ENCODE measurements at places on chromosomes 16 and 17. TPM values are rescaled to one million over a fixed set of nuclear protein-coding genes. Genes with fewer than 3 reads are reported as not detected.

SGCA gene
- 5.5 TPM for polyA plus RNA-seq

SDR42E1 gene
- 0.55 TPM for polyA plus RNA-seq

DNA sequence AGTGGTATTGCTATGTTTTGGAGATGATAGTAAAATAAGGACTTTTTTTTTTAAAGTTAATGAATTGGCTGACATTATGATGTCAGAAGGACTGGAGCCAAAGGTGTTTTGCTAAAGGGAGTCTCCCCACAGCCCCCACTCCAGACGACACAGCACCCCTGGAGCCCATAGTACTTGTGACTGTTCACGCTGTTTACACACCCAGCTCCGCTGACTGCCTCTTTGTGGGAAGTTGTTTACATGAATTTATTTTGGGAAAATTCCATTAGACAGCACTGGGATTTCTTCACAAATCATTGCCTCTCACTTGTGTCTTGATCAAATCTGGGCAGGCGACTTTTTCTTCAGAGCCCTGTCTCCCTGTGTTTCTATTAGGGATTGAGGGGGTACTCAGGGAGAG is 108.6 kb downstream of the C17orf67 start:
- no peaks in the 10 kb centered on the region for H3K36me3 ChIP-seq
- H3K27me3 ChIP-seq: no peaks in the 10 kb centered on the region
- no peak overlapping the region for H3K4me3 ChIP-seq
- DNase-seq: no peak

DNA sequence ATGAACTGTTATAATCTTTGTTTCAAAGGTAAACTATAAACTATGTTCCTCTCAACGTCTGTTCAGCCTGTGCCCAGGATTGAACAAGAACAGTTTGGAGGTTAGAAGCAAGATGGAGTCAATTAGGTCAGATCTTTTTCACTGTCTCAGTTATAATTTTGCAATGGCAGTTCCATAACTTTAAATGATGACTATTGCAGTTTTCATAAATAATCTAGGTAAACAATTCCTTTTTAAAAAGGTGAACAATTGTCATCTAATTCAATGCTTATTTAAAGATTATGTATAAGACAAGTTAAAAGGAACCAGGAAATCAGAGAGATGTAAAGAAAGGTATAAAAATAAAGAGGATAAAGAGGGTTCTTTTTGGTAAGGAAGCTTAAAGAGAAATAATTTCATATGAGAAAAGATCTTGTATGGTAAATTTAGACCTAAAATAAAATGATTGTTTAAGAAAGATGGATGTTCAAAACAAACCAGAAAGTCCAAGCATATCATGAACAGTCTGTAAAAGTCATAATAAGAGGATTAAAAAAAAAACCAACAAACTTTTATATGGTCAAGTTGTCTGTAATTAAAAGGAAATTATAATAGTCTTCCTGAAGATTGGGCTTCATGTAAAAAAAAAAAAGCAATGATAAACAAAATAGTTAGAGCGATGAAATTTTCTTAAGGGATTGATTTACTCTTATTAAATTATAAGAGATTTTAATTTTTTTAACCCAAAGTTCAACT is 6.1 kb downstream of the KRTAP4-9 start:
- no peak for DNase-seq
- no peaks in the 10 kb centered on the region for H3K4me1 ChIP-seq
- no peak overlapping the region for H3K4me3 ChIP-seq
- H3K36me3 ChIP-seq: no peaks in the 10 kb centered on the region

GRCh38 chr16:74186561-74186971 is 110.0 kb upstream of the PSMD7 start:
- no peak overlapping the region for H3K4me3 ChIP-seq
- no peaks in the 10 kb centered on the region for H3K4me1 ChIP-seq
- H3K27ac ChIP-seq: no peak overlapping the region
- DNase-seq: no peak
- H3K27me3 ChIP-seq: no peaks in the 10 kb centered on the region

DNA sequence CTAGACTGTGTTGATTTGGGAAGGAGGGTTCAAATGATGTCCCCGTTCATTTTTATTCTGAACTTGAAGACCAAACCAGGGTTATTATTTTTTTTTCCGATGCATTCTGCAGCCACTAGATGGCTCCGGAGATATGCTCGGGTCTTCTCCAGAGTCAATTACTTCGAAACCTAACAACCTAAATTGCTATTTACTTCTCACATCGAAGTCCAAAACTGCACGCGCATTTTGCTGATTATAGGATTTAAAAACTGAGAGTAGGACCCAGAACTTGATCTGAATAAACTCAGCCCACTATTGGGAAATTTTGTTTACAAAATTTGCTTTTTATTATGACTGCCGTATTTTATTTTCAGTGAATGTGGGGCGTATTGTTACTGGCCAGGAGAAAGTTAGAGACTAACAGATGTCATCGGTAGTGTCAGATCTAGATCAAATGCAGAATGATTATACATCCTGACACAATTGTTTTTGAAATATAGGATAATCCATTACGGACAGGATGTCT is 263.8 kb downstream of the HS3ST3A1 start:
- DNase-seq: peak; percentile 32
- no peaks in the 10 kb centered on the region for H3K27me3 ChIP-seq
- peak overlapping the region; percentile 49 for H3K4me3 ChIP-seq
- no peak overlapping the region for H3K27ac ChIP-seq

- H3K27me3 ChIP-seq: no peaks in the 10 kb centered on the region
- H3K4me3 ChIP-seq: no peak overlapping the region
- no peak for DNase-seq
- H3K36me3 ChIP-seq: no peaks in the 10 kb centered on the region
- H3K27ac ChIP-seq: no peak overlapping the region
Measured at GRCh38 chr17:35011671-35012216, 31.4 kb downstream of the LIG3 start.

DNA sequence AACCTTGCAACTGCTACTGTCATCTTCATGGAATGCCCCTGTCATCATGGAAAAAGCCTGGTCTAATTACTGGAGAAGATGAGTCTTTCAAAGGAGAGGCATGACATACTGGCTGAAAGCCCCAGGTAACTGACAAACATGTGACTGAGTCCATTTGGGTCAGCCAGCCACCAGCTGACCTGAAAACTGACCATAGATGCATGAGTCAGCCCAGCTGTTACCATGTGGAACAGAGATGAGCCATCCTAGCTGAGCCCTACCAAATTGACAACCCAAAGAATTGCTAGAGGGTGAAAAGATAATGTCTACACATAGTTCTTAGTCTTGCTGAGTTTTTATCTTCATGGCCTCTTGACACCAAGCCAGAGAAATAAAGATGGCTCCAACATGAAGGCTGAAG is 311.8 kb downstream of the UTP18 start:
- H3K27me3 ChIP-seq: no peaks in the 10 kb centered on the region
- H3K4me1 ChIP-seq: no peaks in the 10 kb centered on the region
- H3K36me3 ChIP-seq: no peaks in the 10 kb centered on the region
- H3K27ac ChIP-seq: no peak overlapping the region
- DNase-seq: no peak

DNA sequence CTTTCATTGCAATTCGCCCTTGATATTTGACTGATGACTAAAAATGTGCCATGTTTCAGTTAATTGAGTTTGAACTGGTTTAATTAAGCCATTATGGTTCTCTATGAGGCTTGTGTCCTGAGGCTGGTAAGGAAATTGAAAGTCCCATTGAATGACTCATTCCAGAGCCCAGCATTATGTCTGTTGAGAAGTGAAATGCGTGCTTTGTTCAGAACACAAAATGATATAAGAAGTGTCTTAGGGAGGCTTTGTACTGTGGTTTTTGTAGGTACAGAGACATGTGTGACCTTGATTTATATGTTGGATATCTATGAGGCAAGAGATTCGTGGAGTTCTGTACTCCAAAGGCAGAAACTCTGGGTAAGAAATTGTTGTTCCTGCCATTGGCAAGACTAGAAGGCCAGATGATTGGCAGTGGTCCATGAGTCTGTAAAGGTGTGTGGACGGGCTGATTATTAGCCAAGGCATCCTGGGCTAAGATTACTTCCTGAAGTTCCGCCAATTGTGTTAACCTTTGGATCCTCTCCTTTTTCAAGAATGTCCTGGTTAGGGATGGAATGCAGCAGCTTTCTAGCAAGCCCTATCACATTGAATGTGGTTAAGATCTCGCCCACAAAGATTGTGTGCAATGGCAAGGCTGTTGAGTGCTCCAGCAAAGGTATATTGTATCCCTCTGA is 103.7 kb downstream of the NPIPB5 start:
- no peak overlapping the region for H3K27ac ChIP-seq
- H3K4me3 ChIP-seq: no peak overlapping the region
- H3K36me3 ChIP-seq: no peaks in the 10 kb centered on the region
- DNase-seq: no peak
- H3K27me3 ChIP-seq: no peaks in the 10 kb centered on the region
- no peaks in the 10 kb centered on the region for H3K4me1 ChIP-seq

TMEM114 gene
- polyA plus RNA-seq: not detected

GRCh38 chr16:84298376-84298899 is 3.8 kb downstream of the WFDC1 start:
- H3K27ac ChIP-seq: peak overlapping the region; percentile 91
- H3K27me3 ChIP-seq: no peaks in the 10 kb centered on the region
- no peaks in the 10 kb centered on the region for H3K4me1 ChIP-seq
- no peaks in the 10 kb centered on the region for H3K36me3 ChIP-seq
- no peak for DNase-seq

DNA sequence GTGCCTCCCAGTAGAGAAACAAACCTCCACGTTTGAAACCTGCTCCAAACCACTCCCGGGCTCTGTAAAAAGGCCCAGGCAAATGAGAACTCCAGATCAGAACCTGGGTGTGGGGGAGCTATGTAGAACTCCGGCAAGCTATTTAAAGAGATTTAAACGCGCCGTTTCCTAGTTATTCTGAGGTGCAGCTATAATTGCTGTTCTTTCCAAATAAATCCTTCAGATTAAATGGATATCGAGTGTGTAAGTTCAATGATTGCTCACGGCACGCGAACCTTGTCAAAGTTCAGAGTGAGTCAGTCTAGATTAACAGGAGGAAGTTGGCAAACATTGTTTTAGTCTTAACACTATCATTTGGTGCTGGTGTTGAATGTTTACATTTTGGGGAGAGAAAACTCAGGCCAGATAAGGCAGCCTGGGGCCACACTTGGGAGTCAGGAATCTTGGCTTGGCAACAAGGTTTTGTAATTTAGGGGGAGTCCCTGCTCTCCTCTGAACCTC is 92.9 kb upstream of the SALL1 start:
- H3K4me3 ChIP-seq: no peak overlapping the region
- H3K27ac ChIP-seq: no peak overlapping the region
- no peaks in the 10 kb centered on the region for H3K27me3 ChIP-seq
- DNase-seq: no peak
- H3K36me3 ChIP-seq: no peaks in the 10 kb centered on the region

ZNF624 gene
- polyA plus RNA-seq: 0.94 TPM

GRCh38 chr16:64138006-64138405 is 983.9 kb downstream of the CDH11 start:
- H3K4me3 ChIP-seq: no peak overlapping the region
- no peak for DNase-seq
- H3K36me3 ChIP-seq: no peaks in the 10 kb centered on the region
- no peaks in the 10 kb centered on the region for H3K4me1 ChIP-seq

DNA sequence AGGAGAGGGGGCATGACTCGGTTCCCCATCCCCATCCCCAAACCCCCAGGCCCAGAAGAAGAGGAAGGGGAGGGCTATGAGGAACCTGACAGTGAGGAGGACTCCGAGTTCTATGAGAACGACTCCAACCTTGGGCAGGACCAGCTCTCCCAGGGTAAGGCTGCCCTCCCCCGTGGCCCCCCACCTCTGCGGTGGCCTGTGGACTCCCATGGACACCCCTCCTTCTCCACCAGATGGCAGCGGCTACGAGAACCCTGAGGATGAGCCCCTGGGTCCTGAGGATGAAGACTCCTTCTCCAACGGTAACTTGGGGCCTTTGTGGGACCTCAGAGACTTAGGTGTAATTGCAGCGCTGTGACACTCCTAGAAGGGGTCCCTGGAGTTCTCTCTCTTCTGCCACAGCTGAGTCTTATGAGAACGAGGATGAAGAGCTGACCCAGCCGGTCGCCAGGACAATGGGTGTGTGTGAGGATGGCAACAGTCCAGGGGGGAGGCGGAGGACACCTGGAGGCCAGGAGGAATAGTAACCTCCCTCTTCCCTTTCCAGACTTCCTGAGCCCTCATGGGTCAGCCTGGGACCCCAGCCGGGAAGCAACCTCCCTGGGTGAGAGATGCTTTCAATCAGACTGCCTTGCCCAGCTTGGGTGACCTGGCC is 5.6 kb downstream of the CD19 start:
- H3K27me3 ChIP-seq: no peaks in the 10 kb centered on the region
- no peaks in the 10 kb centered on the region for H3K4me1 ChIP-seq
- H3K36me3 ChIP-seq: no peaks in the 10 kb centered on the region
- H3K4me3 ChIP-seq: no peak overlapping the region

GRCh38 chr16:57727610-57728009 is 8.0 kb upstream of the KATNB1 start:
- H3K27ac ChIP-seq: no peak overlapping the region
- H3K4me1 ChIP-seq: no peaks in the 10 kb centered on the region
